ENCODE measurements at places on chromosomes 2 and 18. TPM values are rescaled to one million over a fixed set of nuclear protein-coding genes. Genes with fewer than 3 reads are reported as not detected.

The INO80B gene
- 7.1 TPM for total RNA-seq

The SP140L gene
- total RNA-seq: 5.3 TPM

The DYNAP gene
- not detected for total RNA-seq

The ATP6V1B1 gene
- total RNA-seq: not detected

All from dermis microvascular lymphatic vessel endothelial cell (primary cell).